ENCODE measurements at places on chromosomes 16 and 17.

GRCh38 chr17:78993241-78993956 is 13.7 kb upstream of the LGALS3BP start:
- DNase-seq, result no peak

DNA sequence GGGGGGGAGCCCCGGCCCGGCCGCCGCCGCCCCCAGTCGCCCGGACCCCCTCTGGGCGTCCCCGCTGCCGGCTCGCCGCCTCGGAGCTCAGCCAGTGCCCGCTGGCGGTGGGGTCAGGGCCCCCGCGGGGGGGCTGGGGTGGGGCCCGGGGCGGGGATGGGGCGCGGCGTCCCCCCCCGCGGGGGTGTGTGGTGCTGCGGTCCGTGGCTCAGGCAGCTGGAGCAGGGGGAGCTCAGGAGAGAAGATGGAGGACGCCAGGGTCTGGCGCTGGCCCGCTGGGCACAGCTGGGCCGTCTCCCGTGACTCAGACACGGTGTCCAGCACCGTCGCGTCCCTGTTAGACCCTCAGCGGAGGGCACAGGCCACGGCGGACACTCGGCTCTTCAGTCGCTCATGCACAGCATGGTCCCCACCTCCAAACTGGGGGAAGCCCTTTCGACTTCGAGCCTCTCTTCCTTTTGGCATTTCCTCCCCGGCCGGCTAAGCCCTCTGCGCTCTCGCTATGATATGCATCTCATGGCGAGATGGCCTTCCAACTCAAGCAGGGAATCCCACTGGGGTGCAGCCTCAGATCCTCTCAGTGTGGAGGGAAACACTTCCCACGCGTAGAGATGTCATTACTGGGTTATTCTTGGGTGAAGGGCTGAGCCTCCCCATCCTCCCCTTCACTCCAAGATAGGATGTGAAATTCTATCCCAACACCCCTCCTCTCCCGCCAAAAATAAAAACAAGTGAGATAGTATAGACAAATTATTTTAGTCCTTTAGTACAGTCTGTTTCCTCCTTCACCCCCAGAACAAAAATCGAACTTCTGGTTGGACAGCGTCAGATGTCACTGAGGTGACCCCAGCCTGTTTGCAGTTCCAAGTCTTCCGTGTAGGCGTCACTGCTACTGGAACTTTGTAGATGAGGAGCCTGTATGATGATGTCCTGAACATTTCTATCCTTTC is 522 bp upstream of the VEZF1 start:
- no peak for DNase-seq

GRCh38 chr16:65523283-65523944 is 401.6 kb upstream of the CDH11 start:
- no peak for DNase-seq

DNA sequence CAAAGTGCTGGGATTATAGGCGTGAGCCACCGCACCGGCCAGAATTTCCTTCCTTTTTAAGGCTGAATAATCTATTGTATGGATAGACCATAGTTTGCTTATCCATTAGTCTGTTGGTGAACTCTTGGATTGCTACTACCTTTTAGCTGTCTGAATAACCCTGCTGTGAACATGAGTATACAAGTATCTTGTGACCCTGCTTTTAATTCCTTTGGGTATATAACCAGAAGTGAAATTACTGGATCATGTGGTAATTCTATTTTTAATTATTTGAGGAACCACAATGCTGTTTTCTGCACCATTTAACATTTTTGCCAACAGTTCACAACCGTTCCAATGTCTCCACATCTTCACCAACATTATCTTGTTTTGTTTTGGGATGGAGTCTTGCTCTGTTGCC is 4.6 kb upstream of the OTOA start:
- DNase-seq, result no peak

- DNase-seq, result no peak
Measured at GRCh38 chr17:80855948-80856862, 135.4 kb upstream of the CHMP6 start.

DNA sequence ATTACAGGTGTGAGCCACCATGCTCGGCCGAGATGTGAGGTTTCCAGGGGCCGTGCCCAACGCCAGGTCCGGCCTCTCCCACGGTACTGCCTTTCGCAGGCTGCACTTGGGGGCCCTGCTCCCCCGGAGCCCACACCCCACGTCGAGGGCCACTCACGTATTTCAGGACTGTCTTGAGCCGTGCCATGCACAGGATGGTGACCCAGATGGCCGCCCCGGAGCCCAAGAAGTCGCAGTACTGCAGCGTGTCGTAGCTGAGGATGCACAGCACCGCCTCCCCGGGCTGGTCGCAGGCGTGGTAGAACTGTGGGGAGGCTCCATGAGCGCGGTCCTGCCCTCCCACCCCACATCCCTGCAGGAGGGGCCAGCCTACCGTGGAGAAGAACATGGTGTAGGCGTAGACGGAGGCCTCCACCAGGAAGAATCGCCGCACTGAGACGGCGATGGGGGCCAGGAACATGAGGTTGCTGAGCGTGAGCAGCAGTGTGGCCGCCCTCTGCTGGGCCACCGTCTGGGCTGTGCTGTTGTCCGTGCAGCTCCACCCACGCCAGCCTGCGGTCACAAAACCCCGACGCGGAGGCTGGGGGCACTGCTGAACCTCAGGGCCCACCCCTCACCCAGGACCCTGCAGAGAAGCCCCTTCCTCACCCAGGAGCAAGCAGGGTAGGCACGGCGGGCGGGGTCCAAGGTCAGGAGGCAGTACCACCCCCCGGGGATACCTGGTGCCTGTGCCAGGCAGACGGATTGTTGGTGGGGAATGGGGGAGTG is 3.7 kb upstream of the MRPL28 start:
- DNase-seq, result no peak

All from esophagus squamous epithelium (tissue), 5 donors.